ENCODE measurements at places on chromosomes 12 and 14.

DNA sequence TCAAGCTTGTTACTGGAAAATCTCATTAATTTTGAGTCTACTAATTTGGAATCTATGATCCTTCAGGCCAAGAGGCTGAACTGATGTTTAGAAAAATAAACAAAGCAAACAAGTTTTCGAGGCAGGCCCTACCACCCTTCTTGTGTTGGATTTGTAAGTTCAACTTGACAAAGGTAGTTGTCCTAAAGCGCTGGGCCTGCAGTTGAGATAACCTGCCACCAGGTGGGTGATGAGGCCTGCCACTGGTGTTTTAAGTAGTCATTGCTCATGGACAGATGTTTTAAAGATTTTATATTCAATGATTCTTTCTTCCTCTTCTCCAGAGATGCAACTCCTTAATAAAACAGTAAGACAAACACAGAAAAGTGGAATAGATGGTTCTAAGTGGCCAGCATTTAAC is 19.4 kb downstream of the ACVRL1 start:
- DNase-seq: peak; percentile 77
- no peak overlapping the region for H3K27ac ChIP-seq
- H3K27me3 ChIP-seq: no peaks in the 10 kb centered on the region
- H3K4me1 ChIP-seq: peaks cover 15% of the 10 kb centered on the region
- H3K36me3 ChIP-seq: no peaks in the 10 kb centered on the region

DNA sequence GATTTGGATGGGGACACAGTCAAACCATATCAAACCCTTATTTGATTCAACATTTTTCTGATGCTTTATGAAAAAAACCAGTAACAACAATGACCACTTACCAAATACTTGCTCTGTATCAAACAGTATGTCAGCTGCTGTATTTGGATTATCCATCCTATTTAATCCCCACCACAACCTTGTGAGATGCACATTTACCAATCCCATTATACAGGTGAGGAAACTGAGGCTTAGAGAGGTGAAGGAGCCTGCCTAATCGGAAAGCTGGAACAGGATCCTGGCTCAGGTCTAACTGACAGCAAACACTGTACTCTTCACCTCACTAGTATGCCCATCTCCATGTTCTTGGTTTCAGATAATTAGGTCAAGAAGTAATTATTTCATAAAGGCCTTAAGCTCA is 13.8 kb downstream of the CHST11 start:
- H3K27ac ChIP-seq: no peak overlapping the region
- no peak overlapping the region for H3K4me3 ChIP-seq
- no peaks in the 10 kb centered on the region for H3K27me3 ChIP-seq
- H3K4me1 ChIP-seq: peaks cover 6% of the 10 kb centered on the region
- no peaks in the 10 kb centered on the region for H3K36me3 ChIP-seq

DNA sequence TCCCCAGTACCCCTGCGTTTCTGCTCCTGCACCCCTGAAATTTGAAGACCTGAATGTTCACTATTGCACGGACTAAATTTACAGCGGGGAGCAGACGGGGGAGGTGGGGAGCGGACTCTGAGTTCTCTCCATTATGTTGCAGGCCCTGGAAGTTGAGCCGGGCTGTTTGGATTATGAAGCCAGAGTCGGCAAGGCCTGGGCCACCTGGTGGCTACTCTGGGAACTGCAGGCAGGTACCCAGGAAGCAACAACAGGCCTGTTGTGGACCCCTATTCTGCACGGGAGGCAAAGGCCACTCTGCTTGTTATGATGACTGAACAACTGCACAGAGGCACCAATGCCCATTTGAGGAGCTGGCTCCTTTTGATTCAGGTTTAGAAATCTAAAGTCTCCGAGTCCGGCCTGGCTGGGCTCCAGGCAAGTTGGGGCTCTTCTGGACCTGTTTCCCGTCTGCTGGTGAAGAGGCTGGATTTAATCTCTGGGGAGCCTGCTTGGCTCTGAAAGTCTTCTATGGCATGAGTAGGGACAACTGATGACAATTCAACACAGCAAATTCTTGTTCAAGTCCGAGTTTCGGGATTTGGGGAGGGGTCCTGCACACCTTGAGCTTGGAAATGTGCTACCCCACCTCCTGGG is 34.1 kb upstream of the FAM181A start:
- H3K27ac ChIP-seq: no peak overlapping the region
- DNase-seq: peak; percentile 77
- H3K4me3 ChIP-seq: no peak overlapping the region

DNA sequence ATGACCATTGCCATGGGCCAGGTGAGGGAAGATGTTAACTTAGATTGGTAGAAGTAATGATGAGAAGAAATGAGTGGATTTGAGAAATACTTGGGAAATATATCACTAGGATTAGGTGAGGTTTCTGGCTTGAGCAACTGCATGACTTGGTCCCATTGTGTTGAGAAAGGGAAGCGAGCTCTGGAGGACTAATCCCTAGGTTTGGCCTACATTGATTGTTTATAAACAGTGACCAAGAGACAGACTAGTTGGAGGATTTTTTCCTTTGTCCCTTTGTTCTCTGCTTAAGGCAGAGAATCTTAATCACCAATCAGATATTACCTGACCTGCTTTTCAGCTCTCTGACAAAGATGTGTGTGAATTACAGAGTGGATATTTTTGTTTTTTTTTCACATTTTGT is 100.5 kb downstream of the AEBP2 start:
- no peaks in the 10 kb centered on the region for H3K36me3 ChIP-seq
- H3K4me3 ChIP-seq: no peak overlapping the region
- H3K27ac ChIP-seq: no peak overlapping the region
- H3K4me1 ChIP-seq: no peaks in the 10 kb centered on the region
- peak; percentile 54 for DNase-seq

- peaks cover 62% of the 10 kb centered on the region for H3K4me1 ChIP-seq
- peak overlapping the region; percentile 100 for H3K27ac ChIP-seq
- no peaks in the 10 kb centered on the region for H3K27me3 ChIP-seq
- H3K4me3 ChIP-seq: no peak overlapping the region
- peak; percentile 99 for DNase-seq
Observed at GRCh38 chr12:120231316-120232011, 30.6 kb upstream of the RPLP0 start.

GRCh38 chr14:20476776-20477175 is 7.6 kb downstream of the PNP start:
- peaks cover 22% of the 10 kb centered on the region for H3K36me3 ChIP-seq
- H3K27ac ChIP-seq: no peak overlapping the region
- no peak overlapping the region for H3K4me3 ChIP-seq
- H3K27me3 ChIP-seq: no peaks in the 10 kb centered on the region
- no peak for DNase-seq
- peaks cover under 1% of the 10 kb centered on the region for H3K4me1 ChIP-seq

DNA sequence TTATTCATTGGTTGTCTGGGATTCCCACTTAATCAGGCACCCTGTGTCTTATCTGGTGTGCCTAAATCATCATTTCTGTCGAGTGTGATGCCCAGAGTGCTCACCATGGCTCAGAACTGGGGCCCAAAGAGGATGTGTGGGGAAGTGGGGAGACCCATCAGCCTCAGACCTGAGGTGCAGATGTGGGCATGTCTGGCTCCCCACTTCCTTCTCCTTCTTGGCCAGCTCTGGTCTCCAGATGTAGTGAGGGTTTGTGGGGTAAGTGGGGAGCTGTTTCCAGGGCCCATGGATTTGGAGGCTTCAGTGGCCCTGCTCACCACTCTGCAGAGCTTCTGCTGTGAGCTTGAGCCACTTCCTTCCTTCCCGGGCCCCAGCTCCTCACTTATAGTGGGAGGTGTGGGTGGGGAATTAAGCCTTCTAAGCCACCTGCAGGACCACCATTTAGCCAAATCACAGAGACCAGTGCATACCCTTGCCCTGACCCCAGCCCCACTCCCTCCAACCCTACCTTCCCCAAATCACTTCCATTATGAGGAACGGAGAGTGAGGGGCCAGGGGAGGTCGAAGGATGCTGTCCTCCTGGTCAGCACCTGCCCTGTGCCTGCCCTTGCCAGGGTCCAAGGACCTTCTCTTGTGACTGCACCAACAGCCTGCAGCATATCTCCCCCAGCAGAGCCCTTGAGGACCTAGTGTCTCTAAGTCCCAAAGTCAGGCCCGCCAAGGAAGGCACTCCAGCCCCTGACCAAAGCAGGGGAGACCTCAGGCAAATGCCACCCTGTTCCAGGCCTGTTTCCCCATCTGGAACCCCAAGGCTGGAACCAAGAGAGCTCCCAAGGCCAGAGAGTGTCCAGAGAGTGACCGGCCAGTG is 278.2 kb upstream of the RTL1 start:
- H3K27me3 ChIP-seq: no peaks in the 10 kb centered on the region
- no peaks in the 10 kb centered on the region for H3K36me3 ChIP-seq
- H3K4me3 ChIP-seq: no peak overlapping the region
- no peak for DNase-seq
- no peak overlapping the region for H3K27ac ChIP-seq
- H3K4me1 ChIP-seq: no peaks in the 10 kb centered on the region

- no peaks in the 10 kb centered on the region for H3K4me1 ChIP-seq
- H3K27me3 ChIP-seq: no peaks in the 10 kb centered on the region
- H3K27ac ChIP-seq: no peak overlapping the region
- H3K4me3 ChIP-seq: no peak overlapping the region
- H3K36me3 ChIP-seq: no peaks in the 10 kb centered on the region
Observed at GRCh38 chr14:104388541-104389325, 190.8 kb upstream of the C14orf180 start.

GRCh38 chr12:29395356-29395755 is 14.4 kb upstream of the ERGIC2 start:
- DNase-seq: no peak
- H3K36me3 ChIP-seq: no peaks in the 10 kb centered on the region
- no peaks in the 10 kb centered on the region for H3K27me3 ChIP-seq
- H3K27ac ChIP-seq: no peak overlapping the region
- H3K4me1 ChIP-seq: no peaks in the 10 kb centered on the region

- peaks cover 2% of the 10 kb centered on the region for H3K4me1 ChIP-seq
- no peak overlapping the region for H3K27ac ChIP-seq
- H3K36me3 ChIP-seq: no peaks in the 10 kb centered on the region
- H3K27me3 ChIP-seq: no peaks in the 10 kb centered on the region
- no peak for DNase-seq
- no peak overlapping the region for H3K4me3 ChIP-seq
Observed at GRCh38 chr12:123891011-123891410, 81.6 kb downstream of the CCDC92 start.

GRCh38 chr14:98634043-98634820 is 637.8 kb downstream of the BCL11B start:
- H3K36me3 ChIP-seq: no peaks in the 10 kb centered on the region
- no peak for DNase-seq
- no peak overlapping the region for H3K27ac ChIP-seq
- no peaks in the 10 kb centered on the region for H3K4me1 ChIP-seq
- no peaks in the 10 kb centered on the region for H3K27me3 ChIP-seq

DNA sequence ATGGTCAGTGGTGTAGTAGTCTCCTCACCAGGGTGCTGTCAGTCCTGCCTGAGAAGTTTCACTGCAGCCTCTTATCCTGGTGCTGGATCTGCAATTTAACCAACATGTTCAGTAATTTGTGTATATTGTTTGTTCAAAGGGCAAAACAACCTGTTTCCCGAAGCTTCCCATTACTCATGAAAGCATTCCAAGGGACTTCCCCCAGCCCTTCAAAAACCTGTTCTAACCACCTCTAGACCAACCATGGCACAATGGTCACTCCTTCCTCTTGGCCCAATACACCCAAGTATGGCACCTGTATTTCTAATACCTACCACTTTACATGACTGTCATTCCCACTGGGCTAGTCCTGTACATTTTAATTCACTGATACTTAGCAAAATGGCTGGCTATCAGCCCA is 12.1 kb downstream of the CKAP4 start:
- no peaks in the 10 kb centered on the region for H3K27me3 ChIP-seq
- H3K36me3 ChIP-seq: peaks cover 8% of the 10 kb centered on the region
- no peak overlapping the region for H3K4me3 ChIP-seq
- H3K4me1 ChIP-seq: no peaks in the 10 kb centered on the region
- DNase-seq: no peak

GRCh38 chr12:116508145-116509121 is 50.7 kb upstream of the MAP1LC3B2 start:
- H3K4me1 ChIP-seq: peaks cover 4% of the 10 kb centered on the region
- H3K36me3 ChIP-seq: no peaks in the 10 kb centered on the region
- H3K4me3 ChIP-seq: peak overlapping the region; percentile 69
- H3K27me3 ChIP-seq: no peaks in the 10 kb centered on the region
- DNase-seq: peak; percentile 76

DNA sequence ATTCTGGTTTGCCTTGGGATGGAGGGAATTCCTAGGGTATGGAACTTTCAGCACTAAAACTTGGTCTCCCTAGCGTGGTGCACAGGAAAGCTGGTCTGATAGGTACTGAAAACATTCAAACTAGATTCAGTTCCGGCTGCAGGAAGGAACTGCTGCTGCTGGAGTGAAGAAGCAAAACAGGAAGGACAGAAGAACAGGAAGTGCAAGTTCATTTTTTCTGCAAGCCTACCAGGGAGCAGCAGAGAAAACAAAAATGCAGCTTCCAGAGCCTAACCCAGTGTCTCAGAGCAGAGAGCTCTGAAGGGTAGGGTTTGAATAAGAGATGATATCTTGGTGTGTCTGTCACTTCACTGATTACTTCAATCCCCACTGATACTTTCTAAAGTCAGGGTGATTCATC is 165.2 kb downstream of the VRK1 start:
- DNase-seq: peak; percentile 18
- H3K4me1 ChIP-seq: no peaks in the 10 kb centered on the region
- no peaks in the 10 kb centered on the region for H3K36me3 ChIP-seq
- no peaks in the 10 kb centered on the region for H3K27me3 ChIP-seq
- no peak overlapping the region for H3K27ac ChIP-seq

GRCh38 chr14:106877517-106877916 is 1351.1 kb downstream of the TMEM121 start:
- no peak overlapping the region for H3K27ac ChIP-seq
- no peak for DNase-seq
- H3K4me3 ChIP-seq: no peak overlapping the region
- H3K4me1 ChIP-seq: no peaks in the 10 kb centered on the region

GRCh38 chr12:27190761-27191160 is 53.3 kb upstream of the STK38L start:
- DNase-seq: no peak
- H3K4me1 ChIP-seq: no peaks in the 10 kb centered on the region
- no peaks in the 10 kb centered on the region for H3K36me3 ChIP-seq
- no peak overlapping the region for H3K4me3 ChIP-seq
- no peak overlapping the region for H3K27ac ChIP-seq
- H3K27me3 ChIP-seq: no peaks in the 10 kb centered on the region

DNA sequence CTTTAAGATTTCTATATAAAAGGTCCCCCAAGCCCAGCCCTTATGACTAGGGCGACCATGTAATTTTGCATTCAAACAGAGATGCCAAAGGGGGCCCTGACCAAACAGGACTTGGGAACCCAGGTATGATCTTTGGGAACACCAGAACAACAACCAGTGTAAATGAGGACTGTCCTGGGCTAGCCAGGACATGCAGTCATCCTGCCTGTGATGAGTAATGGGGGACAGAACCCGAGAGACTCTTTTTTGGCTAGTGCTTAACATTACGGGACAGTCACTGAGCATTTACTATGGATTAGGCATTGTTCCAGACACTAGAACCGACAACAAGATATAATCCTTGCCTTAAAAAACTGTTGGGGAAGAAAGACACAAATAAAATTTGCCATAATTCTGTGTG is 337.3 kb downstream of the CACNA1C start:
- H3K27me3 ChIP-seq: no peaks in the 10 kb centered on the region
- no peak for DNase-seq
- no peaks in the 10 kb centered on the region for H3K36me3 ChIP-seq

GRCh38 chr14:101177301-101177971 is 273.9 kb upstream of the RTL1 start:
- no peaks in the 10 kb centered on the region for H3K27me3 ChIP-seq
- no peak overlapping the region for H3K27ac ChIP-seq
- DNase-seq: no peak
- H3K4me3 ChIP-seq: no peak overlapping the region
- H3K36me3 ChIP-seq: no peaks in the 10 kb centered on the region

- H3K27ac ChIP-seq: no peak overlapping the region
- H3K36me3 ChIP-seq: no peaks in the 10 kb centered on the region
- DNase-seq: no peak
- H3K4me3 ChIP-seq: no peak overlapping the region
- H3K4me1 ChIP-seq: no peaks in the 10 kb centered on the region
Observed at GRCh38 chr14:90774316-90774715, 41.9 kb downstream of the TTC7B start.

Measured in mesendoderm (in vitro differentiated cells).